ENCODE measurements at places on chromosomes 13 and 19.

DNA sequence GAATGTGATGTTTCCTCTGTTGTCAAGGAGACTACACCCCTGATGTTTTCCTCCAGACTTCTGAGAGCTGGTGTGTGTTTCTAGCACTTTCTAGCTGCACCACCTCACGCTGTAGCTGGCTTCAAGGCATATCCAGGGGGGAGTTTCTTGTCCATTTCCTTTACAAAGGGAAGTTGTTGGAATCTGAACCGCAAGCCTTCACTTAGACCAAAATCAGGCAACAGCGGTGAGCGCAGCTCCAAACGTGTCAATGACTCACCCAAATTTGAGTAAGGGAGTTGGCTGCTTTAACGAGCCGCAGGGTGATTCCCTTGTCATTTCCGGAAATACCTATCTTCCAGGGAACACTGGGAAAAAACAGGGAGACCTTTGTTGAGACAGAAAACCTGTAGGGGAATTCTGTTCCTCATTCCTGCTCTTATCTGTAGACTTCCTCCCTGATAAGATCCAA lies 2.5 kb downstream of the LDLR start:
- peak; percentile 86 for DNase-seq

DNA sequence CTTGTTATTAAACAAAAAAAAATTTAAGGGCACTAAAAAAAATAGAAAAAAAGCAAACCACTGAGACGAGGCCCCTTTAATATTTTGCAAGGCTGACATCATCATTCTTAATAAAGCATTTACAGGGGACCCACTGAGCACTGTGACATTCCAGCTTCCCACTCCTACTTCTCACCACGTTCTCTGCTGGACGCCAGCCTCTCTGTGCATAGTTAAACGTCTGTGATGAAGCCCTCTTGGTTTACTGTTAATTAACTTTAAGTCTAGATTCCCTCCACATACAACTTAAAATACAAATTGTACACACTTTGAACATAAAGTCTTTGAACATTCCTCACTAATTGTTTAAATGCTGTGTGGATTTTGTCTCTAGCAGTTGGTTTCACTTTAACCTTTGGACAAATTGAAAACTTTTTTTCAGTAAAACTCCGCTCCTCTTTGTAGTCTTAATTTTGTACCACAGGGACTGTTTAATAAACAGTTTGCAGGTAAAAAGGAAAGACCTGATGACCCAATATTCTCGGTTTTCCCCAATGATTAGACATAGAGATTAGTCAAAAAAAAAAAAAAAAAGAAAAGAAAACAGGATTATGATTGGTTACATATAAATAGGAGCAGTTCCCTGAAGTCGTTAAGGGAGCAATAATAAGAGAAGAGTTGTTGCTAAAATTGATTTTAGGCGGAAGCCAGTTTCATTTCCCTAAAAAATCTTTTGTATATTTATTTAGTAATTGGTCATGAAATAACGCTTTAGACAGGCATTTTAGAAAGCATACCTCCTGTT lies 219.8 kb downstream of the MZT1 start:
- no peak for DNase-seq

- no peak for DNase-seq
Measured at GRCh38 chr13:31072041-31072440, 89.7 kb downstream of the HSPH1 start.

GRCh38 chr19:40365613-40366401 lies 17.3 kb downstream of the PLD3 start:
- DNase-seq, result no peak

- DNase-seq, result no peak
Measured at GRCh38 chr13:37068962-37069361, 9.5 kb upstream of the SUPT20H start.

DNA sequence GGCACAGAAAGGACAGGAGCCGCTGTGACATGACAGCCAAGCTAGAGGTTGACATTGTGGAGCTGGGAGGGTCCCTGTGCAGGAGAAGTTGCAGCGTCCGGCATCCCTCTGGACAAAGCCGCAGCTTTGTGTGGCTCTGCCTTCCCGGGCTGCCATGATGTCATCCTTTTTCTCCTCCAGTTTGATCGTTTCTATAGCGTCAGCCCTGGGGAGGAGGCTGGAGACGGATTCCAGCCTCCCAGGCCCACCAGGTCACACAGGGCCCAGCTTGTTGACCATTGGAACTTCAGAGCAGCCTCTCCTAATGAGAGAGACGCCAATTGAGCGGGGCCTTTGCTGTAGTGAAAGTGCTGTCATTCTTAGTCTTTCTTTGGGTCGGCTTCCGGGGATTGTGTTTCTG lies 3.8 kb upstream of the KCNJ14 start:
- no peak for DNase-seq

DNA sequence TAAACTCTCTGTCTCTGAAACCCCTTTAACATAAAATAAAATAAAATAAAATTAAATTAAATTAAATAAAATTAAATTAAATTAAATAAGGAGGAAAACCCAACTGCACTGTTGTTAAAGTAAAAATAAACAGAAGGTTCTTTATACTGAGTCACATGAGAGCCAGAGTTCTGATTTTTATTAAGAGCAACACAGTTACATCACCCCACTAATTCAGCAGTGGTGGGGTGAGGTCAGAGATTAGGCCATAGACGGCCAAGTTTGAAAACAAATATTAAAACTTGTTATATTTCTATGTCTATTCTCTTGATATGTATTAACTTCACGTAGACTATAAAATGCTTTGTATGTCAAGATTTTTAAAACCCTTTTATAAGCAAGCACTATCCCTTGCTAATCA lies 59.5 kb downstream of the MYCBP2 start:
- DNase-seq, result peak; percentile 1

DNA sequence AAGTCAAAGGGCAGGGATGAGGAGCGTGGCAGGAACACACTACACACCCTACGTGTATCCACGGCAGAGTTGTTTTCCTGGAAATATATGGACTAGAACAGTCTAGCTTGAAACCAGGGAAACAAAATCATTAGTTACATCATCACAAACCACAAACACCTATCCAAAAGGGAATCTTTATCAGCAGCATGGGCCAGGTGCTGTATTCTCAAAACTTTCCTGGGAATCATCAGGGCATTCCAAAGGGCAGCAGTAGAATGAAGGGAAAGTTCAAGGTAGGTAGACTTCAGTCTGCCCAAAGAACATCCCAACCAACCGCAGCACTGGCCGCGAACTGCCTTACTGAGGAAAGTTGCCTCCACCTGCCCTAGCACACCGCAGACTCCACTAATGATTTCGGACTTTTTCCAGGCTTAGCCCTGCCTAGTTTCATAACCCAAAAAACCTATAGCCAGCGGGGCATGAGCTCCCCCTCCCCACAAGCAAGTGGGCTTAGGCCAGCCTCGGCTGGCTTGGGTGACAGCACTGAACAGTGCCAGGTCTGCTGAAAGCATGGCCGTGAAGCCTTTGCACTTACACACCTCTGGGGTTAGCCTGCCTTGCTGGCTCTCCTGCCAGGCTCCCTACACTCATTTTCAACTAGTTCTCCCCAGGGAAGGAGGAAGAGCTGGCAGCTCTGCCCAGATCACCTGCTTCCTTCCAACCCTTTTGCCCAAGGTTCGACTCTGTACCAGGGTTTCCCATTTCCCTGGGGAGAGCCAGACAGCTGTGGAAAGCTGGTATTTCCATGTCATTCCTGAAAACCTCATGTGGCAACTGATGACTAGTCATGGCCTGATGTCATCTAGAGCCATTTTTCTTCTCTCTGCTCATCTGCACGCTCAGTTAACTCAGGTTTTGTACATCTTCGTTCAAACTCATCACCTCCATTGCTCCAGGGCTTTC lies 77.3 kb upstream of the UBAC2 start:
- DNase-seq, result no peak

- no peak for DNase-seq
Measured at GRCh38 chr13:44748439-44748838, 172.3 kb upstream of the TSC22D1 start.

GRCh38 chr13:61415058-61415721 lies 459 bp downstream of the PCDH20 start:
- no peak for DNase-seq

DNA sequence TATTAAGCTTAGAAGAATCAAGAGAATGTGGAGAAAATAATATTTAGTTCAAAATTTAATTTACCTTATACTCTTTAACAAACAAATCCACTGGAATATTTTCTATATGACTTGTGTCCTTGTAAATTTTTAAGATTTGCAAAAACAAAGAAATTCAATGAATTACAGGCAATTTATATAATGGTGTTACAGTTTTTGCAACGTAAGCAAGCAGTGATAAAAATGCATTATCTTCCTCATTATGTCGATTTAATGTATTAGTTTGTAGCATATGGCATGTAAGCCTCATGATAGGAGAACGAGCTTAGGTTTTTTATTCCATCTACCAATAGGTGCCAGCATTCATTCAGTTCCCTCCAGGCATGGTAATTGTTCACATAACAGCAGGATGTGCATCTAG lies 100.0 kb upstream of the PCDH9 start:
- DNase-seq, result no peak

DNA sequence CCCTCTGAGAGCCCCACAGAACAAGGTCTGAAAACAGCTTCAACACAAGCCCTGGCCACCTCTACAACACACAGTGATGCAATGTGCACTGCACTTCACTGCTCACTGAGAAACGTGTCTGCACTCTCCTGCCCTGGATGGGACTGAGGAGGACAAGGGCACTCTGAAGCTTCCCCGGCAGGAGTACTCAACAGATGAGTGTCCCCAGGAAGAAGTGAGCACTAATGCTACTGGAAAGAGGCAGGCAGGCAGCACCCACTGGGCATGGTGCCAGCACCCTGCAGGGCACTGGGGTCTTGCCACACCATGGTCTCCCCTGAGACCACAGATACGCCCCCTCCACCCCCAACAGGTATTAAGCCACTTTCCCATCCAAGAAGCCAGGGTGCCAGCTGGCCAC lies 17.7 kb upstream of the SLC35E1 start:
- DNase-seq, result no peak

DNA sequence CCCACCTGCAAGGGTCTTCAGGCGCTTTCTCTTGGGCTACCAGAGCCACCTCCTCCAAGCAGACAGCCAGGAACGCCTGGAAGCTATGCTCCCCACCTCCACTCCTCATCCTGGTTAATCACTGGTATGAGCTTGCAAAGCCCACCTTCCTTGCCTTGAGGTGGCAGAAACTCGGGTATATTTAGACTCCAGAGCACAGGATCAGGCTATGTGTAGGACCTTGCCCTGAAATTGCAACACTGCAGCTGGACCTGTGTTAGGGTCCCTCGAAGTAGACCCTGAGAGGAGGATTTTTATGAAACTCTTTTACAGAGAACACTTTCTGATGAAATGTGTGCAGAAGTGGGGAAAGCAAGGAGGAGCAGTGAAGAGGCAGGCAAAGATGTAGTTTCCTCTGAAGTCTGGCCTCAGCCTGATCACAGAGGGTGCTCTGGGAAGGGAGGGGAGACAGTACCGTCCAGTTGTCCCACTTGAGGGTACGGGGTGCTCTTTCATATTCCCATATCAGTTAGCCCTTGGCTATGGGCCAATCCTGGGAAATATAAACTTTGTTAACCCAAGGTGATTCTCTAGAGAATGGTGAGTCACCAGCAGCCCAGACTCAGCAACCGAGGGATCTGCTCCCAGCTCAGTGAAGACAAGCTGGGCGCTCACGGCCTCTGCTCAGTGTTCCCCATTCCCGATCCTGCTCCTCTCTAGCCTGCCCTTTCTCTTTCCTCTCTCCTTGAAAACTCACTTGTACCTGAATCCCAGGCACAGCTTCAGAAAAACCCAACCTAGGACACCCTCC lies 157.9 kb downstream of the UQCRFS1 start:
- no peak for DNase-seq

GRCh38 chr13:48334534-48335127 lies 31.1 kb downstream of the RB1 start:
- DNase-seq, result peak; percentile 9

GRCh38 chr13:58907347-58907746 lies 1256.4 kb downstream of the DIAPH3 start:
- DNase-seq, result no peak

DNA sequence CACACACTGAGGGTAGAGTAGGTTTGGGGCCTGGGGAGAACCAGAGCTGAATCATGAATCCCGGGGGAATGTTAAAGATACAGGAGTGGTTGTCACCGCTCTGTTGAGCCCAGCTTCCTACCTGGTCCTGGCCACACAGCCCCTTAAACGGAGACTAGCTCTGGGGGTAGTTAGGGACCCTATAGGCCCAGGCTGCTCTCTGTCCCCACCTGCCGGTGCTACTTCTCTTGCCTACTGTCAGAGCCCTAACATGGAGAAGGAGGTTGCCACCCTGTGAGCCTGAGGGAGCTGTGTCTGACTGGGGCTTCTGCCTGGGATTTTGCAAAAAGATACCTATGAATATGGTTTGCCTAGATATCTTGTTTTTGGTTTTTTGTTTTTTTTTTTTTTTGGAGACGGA lies 36.6 kb upstream of the ZNF429 start:
- no peak for DNase-seq

- DNase-seq, result no peak
Measured at GRCh38 chr13:31733647-31734046, 5.7 kb upstream of the RXFP2 start.

GRCh38 chr13:79477968-79478367 lies 3.0 kb upstream of the NDFIP2 start:
- DNase-seq, result no peak

DNA sequence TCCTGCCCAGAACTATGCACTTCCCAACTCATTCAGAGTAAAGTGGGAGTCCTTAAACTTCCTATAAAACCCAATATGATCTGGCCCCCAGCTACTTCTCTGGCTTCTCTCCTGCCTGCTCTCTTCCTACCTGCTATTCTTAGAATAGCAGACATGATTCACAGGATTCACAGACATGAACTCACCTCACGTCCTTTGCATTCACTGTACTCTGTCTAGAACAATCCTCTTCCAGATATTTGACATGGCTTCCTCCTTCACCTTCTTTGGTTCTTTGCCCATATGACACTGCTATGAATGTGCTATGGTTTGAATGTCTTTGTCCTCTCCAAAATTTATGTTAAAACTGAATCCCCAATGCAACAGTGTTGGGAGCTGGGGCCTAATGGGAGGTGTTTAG lies 154.9 kb downstream of the UGGT2 start:
- DNase-seq, result no peak

DNA sequence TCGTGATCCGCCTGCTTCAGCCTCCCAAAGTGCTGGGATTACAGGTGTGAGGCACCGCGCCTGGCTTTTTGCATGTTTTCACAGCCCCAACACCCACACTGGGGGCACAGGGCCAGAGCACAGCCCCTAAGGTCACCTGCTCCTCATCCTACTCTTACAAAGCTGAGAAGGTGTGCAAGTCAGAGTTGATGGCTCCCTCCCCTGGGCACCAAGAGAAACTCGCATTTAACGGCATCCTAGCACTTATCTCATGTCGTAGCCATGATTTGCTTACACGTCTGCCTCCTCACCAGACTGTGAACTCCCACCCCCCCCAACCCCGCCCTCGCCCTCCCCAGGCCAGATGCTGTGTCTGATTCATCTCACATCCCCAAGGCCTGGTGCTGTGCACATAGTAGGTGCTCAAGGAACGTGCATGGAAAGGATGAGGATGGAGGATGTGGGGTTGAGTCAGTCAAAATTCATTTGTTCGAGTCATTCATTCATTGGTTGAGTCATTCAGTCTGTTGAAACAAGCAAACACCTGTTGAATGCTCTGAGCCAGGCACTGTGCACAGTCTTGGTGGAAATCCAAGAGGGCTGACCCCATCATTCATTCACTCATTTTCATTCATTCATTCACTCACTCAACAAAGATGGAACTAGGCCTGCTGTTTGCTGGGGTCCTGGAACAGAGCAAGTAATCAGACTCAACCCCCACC lies 11.3 kb downstream of the SHANK1 start:
- no peak for DNase-seq

- no peak for DNase-seq
Measured at GRCh38 chr19:1495799-1496713, 5.1 kb downstream of the REEP6 start.

Data from BJ (cell line).